ENCODE measurements at places on chromosomes 1 and 21.

DNA sequence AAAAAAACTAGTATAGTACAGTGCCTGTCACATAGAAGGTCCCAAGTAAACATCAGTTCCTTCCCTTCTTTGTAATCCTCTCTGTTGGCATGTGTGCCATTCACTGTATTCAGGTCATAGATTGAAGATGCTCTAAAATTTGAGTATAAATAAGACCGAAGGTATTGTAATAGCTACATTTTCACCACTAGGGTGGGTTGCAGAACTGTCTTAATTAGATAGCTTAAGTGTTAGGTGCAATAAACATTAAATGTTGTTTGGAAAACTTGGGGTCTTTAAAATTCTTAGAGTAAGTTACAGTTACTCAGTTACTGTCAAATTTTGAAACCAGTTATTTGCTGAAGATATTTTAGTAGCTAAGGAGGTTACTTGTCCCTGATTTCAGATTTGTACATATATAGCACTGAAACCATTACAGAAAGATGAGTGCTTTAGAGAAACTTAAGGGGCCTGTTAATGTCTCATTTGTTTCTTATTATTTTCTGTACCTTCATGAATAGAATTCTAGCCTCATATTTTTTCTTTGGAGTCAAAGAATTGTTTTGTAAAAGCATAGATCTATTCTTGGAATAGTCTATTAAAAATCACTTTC, 24.3 kb downstream of the PER3 start:
- DNase-seq: peak; percentile 15

DNA sequence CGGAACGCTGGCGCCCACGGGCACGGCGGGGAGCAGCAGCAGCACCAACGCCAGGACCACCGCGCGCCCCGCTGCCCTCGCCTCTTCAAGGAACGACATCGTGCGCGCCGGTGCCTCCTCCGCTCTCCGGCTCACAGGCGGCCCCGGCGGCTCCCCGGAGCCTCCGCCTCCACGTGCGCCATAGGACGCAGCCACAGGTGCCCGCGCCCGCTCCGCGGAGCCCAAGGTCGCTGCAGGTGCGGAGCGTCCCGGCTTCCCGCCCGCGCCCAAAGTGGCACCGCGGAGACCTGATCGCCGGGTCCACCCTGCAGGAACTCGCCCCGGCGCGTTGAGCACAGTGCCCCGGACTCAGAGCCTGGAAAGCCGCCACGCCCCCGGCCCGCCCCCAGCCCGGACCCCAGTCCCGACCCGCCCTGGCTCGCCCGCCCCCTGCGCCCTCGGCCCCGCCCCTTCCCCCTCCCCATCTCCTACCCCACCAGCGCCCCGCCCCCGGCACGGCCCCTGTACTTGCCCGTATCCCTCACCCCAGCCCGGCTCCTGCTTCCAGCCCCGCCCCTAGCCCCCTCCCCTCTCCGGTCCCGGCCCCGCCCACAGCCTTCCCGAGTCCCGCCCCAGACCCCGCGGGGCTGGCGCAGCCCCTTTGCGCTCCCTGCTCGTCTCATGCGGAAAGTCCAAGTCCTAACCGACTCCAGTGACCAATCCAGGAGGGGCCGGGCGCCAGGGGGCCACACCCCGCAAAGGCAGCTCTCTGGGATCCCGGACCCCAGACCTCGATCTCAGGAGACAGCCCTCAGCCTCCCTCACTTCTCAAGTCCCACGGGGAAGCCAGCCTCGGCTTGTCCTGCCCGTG, at the start of gene MEGF6:
MEGF6 (minus strand) TSS at position 339 of the 850 bp plus-strand sequence; CDS start at position 99, 240 bp downstream.
- DNase-seq: peak; percentile 95

DNA sequence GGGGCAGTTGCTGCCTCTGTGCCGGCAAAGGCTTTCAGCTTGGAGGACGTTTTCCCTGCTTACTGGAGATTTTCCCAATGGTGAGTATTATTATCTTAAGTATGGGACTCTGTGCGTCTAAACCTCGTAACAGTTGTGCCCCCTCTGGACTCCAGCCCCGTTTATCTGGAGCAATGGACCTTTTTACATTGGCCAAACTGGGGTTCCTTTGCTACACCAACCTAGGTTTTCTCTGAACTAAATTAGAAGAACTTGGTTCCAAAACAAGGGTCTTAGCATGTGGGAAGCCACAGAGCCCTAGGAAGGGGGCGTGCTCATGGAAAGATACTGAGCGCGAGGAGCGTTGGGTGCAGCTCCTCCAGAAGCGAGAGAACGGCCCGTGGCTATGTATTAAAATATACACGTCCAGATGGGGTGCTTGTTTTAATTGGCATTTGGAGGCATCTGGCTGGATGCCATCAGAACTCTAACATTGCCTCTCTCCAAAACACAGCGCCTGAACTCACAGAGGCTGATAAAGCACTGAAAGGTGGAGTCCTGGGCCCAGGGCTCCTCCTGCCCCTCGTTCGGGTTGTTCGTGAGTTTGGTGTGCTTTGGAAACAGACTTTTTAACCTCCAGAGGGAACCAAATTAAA, 28.4 kb downstream of the POFUT2 start:
- no peak for DNase-seq

GRCh38 chr1:214312530-214313051, 31.6 kb downstream of the SMYD2 start:
- DNase-seq: no peak

- DNase-seq: no peak
These were observed 42.2 kb downstream of the SLC37A1 start for GRCh38 chr21:42555756-42556438.

- no peak for DNase-seq
These were observed 63.0 kb downstream of the DISP1 start for GRCh38 chr1:222877854-222878253.

DNA sequence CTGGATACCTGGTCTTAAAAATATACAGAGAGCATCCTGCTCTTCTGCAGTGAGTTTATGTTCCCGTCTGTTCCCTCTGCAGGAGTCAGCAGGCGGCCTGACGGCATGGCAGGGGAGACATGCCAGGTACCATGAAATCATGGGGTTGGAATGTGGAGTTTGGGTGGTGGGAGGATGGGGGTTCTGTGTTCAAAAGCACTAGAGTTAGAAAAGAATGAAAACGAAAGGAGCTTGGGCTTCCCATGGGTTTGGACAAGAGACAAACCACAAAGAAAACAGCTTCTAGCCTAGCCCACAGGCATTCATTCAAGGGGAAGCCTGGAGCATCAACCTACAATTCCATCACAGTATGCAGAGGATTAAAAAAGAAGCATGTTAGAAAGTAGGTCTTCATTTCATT, 59.9 kb downstream of the WARS2 start:
- DNase-seq: no peak

GRCh38 chr21:46369520-46370235, 45.7 kb downstream of the PCNT start:
- no peak for DNase-seq

DNA sequence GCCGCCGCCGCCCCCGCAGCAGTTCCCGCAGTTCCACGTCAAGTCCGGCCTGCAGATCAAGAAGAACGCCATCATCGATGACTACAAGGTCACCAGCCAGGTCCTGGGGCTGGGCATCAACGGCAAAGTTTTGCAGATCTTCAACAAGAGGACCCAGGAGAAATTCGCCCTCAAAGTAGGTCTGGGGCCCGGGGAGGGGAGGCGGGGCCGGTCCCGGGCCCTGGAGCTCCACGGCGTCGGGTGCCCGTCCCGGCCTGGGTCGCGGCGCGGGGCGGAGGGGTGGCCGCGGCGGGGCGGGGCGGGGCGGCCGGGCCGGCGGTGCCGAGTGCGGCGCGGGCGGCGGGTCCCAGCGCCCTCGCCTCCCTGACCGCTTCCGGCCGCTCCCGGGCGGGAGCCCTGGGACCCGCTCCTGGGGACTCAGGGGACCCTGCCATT, 646 bp downstream of the MAPKAPK2 start:
- peak; percentile 67 for DNase-seq

DNA sequence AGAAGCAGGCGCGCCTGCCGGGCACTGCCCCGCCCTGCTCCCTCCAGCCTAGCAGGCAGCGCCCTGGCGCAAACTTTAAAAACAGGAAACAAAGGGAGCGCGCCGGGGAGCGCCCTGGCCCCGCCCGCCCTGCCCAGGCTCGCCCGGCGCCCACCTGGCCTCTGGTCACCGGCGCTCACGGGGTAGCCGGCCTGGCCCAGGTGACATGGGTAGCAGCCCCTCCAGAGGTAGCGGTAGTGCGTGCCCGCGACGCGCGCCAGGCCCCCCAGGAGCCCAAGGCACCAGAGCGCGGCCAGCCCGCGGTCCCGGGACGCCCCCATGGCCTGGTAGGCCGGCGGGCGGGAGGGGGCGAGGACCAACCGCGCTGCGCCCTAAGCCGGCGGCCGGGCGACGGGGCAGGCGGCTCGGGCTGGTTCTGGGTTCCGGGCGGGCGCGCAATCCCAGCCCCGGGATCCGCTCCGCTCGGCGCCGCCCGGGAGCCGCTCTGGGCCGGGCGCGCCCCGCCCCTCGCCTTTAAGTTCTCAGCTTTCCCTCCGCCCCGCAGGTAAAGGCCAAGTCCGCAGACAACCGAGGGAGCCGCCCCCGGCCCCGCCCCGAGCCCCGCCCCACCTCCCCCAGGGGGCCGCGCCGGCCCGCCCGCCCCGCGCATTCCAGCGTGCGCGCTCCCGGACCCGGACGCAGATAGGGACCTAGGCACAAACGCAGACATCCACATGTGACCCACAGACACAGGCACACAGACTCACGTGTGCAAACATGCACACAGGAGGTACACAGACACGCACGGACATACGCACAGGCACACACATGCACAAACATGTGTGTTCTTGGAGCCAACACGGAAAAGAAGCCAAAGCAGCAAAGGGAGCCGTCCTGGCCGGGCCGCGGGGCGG, 76.7 kb downstream of the ARHGEF16 start:
- peak; percentile 95 for DNase-seq

GRCh38 chr1:30844631-30845030, 63.9 kb downstream of the SDC3 start:
- DNase-seq: no peak

- DNase-seq: peak; percentile 60
These were observed 504.2 kb downstream of the SMYD3 start for GRCh38 chr1:246002725-246003441.

- no peak for DNase-seq
These were observed 27.8 kb upstream of the CCSAP start for GRCh38 chr1:229370601-229371021.

- no peak for DNase-seq
These were observed 6.2 kb upstream of the FYB2 start for GRCh38 chr1:56825436-56825835.

- no peak for DNase-seq
These were observed 12.8 kb upstream of the TSPEAR start for GRCh38 chr21:44724196-44724595.

GRCh38 chr1:85504417-85504816, 39.5 kb upstream of the DDAH1 start:
- no peak for DNase-seq

DNA sequence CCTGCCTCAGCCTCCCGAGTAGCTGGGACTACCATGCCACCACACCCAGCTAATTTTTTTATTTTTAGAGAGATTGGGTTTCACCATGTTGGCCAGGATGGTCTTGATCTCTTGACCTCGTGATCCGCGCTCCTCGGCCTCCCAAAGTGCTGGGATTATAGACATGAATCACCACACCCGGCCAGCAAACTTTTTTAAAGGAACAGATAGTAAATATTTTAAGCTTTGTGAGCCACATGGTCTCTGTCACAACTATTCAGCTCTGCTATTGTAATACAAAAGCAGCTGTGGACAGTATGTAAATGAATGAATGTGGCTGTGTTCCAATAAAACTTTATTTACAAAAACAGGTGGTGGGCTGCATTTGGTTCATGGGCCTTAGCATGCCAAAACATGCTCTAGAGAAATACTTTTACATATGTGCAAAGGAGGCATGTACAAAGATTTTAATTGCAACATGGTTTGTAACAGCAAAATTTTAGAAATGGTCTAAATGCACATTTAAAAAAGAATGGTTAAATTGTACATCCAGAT, 47.0 kb downstream of the CDCP2 start:
- DNase-seq: no peak

DNA sequence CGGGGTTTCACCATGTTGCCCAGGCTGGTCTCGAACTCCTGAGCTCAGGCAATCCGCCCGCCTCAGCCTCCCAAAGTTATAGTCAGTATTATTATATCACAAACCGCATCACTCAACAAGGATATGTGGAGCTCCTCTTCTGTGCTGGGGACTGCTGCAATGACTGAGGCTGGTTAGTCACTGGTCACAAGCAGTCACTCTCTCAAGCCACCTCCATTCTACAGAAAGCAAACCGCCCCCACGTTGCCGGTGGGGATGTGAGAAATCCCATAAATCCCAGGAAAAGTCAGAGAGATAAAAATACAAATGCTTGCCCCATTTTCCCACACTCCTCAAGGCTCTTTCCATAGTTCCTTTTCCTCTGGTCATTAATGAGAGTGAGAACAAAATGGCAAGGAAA, 155.7 kb downstream of the ADSS2 start:
- no peak for DNase-seq

- DNase-seq: no peak
These were observed 5.0 kb downstream of the AGT start for GRCh38 chr1:230708631-230709580.

- no peak for DNase-seq
These were observed 375.1 kb upstream of the ZP4 start for GRCh38 chr1:238265866-238266265.

- no peak for DNase-seq
These were observed 8.6 kb upstream of the RERE start for GRCh38 chr1:8825985-8826481.

DNA sequence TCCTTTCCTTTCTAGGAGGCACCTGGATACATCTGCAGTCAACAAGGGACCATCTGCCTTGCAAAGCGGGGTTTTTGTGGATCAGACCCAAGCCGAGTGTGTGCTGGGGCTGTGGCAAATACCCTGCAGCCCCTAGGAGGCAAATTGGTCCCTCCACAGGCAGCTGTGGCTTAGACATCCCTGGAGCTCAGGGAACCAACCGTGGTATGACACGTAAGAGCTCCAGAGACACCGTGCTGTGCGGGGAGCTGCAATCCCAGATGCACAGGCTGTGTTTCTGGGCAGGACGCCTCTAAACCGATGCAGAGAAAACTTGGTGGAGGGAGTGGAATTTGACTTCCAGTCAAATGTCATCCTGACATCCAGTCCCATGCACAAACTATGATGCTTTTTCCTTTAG, 141.5 kb downstream of the KAZN start:
- DNase-seq: no peak

DNA sequence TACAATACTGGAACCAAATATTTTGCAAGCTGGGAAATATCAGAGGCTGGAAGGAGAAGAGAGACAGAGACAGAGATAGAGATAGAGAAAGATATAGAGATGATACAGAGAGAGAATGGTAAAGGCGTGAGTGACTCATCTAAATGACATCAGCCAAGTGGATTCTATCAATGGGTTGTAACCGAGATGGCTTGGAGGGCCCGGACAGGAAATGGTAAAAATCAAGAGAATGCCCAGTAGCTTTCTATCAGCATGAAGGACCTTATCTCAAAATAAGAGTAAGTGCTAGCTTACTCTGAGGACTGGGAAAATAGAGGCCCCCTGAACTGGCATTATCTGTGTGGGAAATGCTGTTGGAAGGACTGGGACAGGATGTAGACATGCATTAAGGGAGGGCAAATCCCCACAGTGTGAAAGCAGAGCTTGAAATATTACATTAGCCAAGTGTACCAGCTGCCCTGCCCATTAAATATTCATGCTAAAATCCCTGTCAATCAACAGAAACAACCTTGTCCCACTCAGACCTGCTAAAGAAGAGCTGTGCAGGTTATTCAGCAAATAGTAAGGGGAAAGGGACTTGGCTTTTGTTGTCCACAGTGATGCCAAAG, 76.6 kb upstream of the ZNF644 start:
- DNase-seq: no peak
